ENCODE measurements at places on chromosomes 12 and 14.

- no peak for DNase-seq
These were observed 81.2 kb downstream of the BCL11B start for GRCh38 chr14:99190696-99191394.

- no peak for DNase-seq
These were observed 28.1 kb downstream of the ARF6 start for GRCh38 chr14:49920935-49921334.

GRCh38 chr14:77508876-77509275, 10.3 kb upstream of the ISM2 start:
- DNase-seq, result no peak

- no peak for DNase-seq
These were observed 27.3 kb downstream of the PPM1A start for GRCh38 chr14:60276347-60276746.
